T-cell (primary cell): ENCODE measurements at places on chromosomes 11 and 22.

GRCh38 chr22:29951791-29952413 is 68.9 kb downstream of the MTMR3 start:
- DNase-seq = no peak

DNA sequence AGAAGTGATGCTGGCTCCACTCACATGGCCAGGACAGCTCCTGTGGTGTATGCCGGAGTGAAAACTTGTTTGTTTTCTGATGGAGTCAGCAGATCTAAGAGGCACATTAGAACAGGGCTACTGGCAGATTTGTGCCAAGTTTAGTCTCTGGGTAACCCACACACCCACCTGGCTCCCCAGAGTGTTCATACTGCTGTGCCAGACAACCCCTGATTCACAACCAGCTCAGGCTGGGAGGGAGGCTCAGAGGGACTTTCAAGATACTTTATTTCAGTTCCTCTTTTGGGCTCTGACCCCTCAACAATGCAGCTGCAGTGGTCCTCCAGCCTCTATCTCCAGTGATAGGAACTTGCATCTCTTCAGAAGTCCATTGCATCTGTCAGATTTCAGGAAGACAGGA is 8.5 kb downstream of the NTM start:
- DNase-seq = no peak

DNA sequence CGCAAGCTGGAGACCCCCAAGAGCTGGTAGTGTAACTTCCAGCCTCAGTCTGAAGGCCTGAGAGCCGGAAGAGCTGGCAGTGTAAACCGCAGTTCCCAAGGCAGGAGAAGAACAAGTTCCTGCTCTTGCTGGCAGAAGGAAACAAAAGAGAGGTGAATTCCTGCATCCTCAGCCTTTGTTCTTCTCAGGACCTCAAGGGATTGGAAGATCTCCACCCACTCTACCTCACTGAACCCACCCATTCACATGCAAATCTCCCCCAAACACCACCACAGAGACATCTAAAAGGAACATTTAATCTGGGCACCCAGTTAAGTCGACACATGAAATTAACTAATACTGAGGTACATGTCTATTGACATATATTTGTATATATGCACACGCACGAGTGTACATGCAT is 1310.3 kb downstream of the TBC1D22A start:
- DNase-seq = no peak

DNA sequence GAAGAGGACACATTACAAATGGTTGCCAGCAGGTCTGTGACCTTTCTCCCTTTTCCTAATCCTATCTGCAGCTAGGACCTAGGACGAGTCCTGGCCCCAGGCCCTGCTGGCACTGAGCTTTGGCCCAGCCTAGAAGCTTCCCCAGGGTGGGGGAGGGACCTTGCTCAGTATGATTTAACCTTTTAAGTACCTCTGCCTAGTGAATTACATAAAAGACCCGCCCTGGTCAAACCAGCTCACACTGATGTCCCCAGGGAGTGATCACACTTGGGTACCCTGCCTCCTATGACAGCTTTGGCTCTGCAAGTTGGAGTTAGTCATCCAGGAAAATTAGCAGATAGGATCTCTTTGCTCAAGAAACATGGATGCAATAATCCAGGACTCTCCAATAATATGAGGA is 21.9 kb downstream of the ASCC2 start:
- no peak for DNase-seq

- DNase-seq = no peak
Measured at GRCh38 chr11:132721526-132721925, 810.8 kb downstream of the OPCML start.

DNA sequence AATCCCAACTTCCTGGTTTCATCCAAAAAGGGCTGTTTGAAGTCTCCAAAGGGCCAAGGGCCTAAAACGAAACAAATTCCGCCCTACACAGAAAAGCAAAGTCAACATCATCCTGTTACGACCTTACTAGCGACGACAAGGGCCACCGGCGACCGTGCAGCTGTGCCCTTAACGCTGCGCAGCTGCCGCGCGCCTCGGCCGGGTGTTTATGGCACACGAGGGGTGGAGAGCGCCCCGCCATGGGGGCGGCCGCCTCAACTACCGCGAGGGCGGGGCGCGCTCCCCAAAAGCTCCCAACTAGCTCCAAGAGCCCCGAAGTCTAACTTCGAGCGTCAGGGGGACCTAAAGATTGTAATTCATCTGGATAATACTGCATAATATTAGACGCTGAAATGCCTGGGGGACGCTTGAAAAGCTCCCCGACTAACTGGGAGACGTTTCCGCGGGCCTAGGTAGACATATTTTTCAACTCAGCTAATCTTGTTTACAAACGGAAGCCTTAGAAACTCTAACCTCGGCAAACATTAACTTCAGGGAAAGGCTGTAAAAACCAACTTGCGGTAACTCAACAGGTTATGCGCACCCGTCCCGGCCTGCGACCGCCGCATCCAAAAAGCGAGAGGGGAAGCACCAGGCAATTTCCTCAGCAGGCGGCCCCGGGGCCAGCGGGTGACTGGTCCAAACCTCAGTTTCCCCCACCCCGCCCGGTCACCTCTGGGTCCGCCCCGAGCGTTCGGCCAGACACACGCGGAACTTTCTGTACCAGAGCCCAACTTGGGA is 694 bp downstream of the TMEM123 start:
- peak; percentile 86 for DNase-seq

DNA sequence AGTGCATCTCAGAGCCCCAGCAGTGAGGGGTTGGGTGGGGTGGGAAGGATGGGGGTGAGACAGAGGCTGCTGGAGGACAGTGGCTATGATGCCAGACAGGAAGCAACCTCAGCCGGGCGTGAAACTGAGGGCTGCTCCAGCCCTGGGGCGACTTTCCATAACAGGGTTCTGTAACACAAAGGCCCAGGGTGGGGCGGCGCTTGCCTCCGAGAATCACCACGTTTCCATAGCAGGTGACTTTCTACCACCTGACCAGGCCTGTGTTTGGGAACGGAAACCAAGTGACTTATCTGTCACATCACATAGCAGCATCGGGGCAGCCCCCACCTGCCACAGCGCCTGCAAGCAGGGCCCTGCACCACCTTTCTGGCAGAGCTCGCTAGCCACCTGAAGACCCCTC is 85.8 kb downstream of the TRMU start:
- no peak for DNase-seq

DNA sequence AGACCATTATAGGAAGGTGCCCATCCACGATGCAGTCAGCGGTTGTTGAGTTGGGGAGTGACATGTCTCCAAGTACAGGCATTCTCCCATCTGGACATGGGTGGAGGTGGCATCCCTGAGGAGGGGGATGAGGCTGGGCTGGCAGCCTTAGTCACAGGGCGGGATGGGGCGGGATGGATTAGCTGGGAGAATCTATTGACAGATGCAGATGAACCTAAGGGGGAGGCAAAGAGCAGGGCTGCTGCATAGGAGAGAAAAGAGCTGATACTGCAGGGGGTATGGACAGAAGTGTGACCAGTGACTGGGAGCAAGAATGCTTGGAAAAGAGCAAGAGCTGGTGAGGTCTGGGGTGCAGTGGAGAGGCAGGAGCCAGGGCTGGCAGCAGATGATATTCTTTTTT is 42.7 kb downstream of the SCN3B start:
- DNase-seq = no peak

DNA sequence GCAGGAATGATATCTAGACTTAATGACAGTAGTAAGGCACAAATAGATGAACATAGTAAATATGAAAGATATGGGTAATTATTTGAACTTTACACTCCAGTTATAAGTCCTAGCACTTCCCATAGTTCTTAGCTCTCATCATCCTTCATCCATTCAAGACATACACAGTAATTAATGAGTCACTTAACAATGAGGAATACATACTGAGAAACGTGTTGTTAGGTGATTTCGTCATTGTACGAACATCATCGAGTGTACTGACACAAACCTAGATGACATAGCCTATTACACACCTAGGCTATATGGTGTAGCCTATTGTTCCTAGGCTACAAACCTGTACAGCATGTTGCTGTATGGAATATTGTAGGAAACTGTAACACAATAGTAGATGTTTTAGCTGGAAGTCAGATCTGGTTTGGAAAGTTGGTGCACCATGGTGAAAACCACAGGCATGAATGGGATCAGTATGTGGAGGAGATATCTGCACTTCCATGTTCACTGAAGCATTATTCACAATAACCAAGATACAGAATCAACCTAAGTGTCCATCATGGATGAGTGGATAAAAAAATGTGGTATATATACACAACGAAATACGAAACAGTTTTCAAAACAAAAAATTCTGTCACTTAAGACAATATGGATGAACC is 229.9 kb upstream of the PITPNB start:
- DNase-seq = no peak

DNA sequence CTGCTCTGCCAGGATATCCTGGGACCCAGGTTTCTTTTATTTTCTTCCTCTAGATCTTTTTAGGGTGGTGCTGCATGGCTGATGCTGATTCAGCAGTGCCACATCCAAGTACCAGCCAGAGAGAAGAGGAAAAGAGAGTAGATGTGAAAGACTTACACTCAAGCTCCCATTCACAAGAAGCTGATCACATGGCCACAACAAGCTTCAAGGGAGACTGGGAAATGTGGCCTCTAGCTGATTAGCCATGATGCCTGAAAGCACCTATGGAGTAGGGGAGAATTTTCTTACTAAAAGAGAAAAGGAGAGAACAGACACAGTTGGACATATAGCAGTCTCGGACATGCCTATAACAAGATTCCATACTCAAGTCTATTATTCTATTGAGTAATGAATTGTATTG is 34.4 kb upstream of the FJX1 start:
- no peak for DNase-seq

- peak; percentile 92 for DNase-seq
Measured at GRCh38 chr11:85823816-85824215, 12.9 kb upstream of the SYTL2 start.

- DNase-seq = no peak
Measured at GRCh38 chr11:124623861-124624525, 1.3 kb downstream of the TBRG1 start.

DNA sequence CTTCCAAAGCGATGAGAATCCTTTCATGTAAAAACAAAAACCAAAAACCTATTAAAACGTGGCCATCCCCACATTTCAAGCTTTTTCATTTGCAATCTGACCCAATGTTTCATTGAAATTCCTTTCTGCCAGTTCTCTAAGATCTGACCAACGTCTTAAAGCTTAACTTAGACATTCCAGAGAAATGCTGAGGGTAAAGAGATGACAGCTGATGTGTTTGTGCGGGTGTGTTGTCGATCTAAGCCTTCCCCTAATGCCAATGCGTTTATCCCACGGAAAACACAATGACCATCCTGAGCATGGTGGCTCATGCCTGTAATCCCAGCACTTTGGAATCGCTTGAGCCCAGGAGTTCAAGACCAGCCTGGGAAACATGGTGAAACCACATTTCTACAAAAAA is 6.4 kb upstream of the TESMIN start:
- DNase-seq = no peak

DNA sequence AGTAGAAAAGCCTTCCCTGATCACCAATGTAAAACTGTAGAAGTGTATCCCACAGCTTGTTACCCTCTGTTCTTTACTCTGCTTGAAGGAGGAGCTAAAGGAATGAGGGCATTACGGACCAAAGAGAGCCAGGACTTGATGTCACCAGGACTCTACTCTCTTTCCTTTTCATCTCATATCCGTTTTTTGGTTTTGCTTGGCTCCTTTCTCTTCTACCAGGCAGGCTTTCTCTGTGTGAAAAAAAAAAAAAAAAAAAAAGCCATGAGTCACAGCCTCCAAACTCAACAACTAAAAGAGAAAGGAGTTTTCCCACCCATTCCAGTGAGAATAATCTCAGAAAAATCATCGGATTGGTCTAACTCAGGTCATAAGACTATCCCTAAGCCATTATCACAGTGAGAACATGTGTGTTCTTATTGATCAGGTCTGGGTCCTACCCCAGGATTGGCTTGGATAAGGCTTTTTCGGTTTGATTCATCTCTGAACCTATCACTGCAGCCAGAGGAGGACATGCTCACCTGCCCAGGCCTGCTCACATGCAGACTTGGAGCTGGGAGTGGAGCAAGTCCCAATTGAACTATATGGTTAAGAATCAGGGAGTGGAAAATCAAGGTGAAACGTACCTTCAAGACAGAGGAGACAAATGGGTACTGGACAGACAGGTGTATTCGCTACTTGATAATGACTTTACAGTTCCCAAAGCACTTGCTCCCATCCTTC is 19.4 kb upstream of the LRRC55 start:
- DNase-seq = no peak

DNA sequence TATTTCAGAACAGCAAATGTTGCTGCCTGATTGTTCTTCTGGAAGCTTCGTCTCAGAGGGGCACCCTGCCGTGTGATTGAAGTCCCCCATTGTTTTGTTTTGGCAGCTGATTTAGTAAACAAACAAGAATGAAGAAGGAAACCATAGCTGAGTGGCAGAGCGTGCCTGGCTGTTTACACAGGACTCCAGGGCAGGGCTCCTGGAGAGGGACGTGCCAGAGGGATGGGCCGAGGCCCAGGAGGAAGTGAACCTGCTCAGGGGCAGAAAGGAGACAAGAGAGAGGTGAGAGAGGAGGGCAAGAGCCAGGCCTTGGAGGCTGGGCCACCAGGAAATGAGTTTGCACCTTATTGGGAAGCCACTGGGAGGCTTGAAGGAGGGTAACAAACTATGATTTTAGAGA is 85.5 kb upstream of the B3GAT1 start:
- DNase-seq = no peak

DNA sequence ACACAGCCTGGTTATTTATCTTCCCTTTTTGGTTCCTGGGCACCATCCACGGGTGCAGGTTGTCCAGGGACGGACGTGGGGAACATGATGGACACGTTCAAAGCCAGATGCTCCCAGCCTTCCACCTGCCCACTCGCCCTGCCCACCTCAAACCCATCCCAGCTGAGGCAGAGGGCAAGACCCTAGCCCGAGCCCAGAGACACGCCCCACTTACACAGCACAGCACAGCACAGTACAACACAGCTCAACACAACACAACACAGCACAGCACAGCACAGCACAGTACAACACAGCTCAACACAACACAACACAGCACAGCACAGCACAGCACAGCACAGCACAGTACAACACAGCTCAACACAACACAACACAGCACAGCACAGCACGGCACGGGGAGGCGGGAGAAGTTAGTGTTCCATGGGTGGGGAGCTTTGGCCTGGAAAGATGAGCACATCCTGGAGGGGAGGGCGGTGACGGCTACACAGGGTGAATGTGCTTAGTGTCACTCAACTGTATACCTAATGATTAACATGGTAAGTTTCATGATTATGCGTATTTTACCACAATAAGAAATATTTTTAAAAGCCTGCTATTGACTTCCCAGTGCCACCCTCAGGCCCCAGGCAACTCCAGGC is 1507.5 kb downstream of the BRD1 start:
- no peak for DNase-seq

GRCh38 chr11:128854841-128855240 is 12.3 kb downstream of the KCNJ1 start:
- no peak for DNase-seq

DNA sequence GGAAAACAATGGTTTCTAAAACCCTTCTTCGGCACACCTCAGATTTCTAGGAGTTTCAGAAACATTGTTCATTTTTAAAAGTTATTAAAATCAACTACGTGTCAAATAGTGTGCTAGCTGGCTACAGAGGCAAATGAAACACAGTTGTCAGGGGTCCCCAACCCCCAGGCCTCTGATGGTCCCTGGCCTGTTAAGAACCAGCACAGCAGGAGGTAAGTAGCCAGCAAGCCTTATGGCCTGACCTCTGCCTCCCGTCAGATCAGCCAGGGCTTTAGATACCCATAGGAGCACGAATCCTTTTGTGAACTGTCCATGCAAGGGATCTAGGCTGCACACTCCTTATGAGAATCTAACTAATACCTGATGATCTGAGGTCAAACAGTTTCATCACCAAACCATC is 648.2 kb downstream of the FAM181B start:
- DNase-seq = no peak

GRCh38 chr11:134048028-134048427 is 20.8 kb upstream of the JAM3 start:
- no peak for DNase-seq

- no peak for DNase-seq
Measured at GRCh38 chr11:29485641-29486040, 531.2 kb downstream of the KCNA4 start.
